ENCODE measurements at places on chromosomes 7 and 10.

GRCh38 chr7:66557214-66558200 is 71.2 kb upstream of the KCTD7 start:
- DNase-seq = peak; percentile 26

DNA sequence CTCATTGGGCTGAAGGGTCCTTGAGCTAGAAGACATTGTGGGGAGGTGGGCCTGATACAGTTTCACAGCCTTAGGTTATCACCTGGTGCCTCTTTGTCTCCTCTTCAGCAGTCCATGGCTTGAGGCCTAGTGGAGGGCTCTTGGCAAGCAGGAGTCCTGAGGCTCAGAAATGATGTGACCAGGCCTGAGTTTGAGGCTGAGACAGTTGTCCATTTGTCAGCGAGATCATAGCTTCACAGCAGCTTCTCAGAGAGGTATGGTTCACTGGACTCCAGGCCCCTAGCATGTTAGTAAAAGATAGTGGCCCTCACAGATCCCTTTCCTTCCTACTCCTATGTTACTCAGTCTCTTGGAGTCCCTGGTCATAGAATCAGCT is 19.1 kb downstream of the SUFU start:
- no peak for DNase-seq

DNA sequence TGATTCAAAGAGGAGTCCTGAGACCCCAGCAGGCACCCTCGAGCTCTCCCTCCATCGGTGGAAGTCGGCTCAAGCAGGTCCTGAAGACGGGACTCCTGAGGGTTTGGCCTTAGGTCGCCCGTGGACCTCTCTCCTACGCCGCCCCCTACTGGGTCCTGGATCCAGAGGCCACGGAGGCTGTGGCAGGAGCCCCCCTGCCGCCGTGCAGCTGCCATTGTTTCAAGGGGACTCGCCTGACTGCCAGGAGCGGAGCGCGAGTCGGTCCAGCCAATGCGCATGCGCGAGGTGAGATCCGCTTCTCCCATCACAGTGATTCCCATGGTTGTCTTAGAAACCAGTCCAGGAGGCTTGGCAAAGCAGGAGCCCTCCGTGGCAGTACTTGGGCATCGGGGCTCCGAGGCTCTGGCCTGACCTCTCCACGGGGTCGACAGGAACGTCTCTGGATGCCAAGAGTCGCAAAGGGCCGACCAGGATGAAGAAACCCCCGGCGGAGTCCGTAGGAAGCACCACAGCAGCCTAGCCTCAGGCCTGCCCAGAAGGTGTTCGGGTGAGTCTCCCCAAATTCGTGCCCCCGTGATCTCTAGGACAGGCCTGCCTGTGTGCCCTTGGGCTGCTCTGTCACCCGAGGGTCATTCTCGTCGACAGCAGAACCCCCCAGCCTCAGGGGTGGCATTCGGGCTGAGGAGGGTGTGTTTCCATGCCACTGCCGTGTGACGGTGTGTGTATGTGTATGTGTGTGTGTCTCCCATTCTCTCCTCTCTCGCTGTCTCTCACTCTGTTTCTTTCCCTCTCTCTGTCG is 322.3 kb downstream of the ZNF716 start:
- DNase-seq = no peak

DNA sequence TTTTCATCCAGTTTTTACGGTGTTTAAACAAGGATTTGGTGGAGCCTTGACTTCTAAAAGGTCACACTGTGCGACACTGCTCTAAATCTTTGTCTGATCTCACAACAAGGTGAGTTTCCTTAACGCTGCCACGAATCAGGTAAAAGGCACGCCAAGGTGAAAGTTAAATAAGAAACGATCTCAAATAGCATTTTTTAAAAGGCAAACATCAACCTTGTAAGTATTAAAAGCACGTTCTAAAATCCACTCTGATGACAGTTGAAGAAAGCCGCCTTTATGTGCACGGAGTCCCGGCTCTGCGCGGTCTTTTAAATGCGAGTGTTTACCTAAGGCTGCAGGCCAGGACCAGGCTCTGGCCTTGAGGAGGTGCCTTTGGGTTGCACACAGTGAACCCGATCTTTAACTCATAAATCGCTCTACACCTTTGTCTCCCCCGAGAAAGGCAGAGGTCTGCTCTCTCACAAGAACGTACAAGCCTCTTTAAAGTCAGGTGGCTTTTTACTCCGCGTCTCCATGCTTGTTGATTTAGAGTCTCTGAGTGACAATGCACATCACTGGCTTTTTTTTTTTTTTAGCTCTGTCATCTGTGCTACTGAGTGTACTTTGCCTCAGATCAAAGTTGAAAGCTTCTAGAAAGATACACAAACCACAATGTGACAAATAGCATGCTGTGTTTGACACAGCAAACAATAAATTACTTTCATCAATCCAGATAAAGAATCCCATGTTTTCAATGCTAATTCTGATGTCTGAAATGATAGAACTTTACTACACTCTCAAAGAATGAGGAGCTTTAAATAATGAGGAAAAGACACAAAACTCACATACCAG is 25.9 kb upstream of the RNF32 start:
- DNase-seq = no peak

GRCh38 chr7:54888067-54888733 is 129.2 kb upstream of the SEC61G start:
- no peak for DNase-seq

DNA sequence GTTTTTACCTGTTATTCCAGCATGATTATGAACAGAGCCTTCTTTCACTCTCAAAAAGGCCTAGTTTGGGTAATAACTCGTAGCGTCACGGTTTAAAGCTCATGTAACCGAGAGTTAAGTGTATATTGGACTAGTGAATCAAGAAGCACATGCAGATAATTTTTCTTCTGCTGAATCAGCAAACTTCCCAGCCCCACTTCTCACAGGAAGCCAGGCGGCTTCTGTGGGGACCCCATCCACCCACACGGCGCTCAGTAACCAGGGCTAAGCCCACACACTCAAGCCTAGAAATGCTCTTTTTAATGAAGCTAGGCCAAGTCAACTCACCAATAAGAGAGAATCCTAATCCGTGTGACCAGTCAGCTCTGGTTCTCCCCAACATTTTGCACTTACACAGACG is 191.2 kb upstream of the MGMT start:
- DNase-seq = no peak

- DNase-seq = no peak
Measured at GRCh38 chr10:118807512-118808305, 52.9 kb upstream of the CACUL1 start.

GRCh38 chr7:7051206-7051877 is 131.0 kb upstream of the C1GALT1 start:
- no peak for DNase-seq

GRCh38 chr7:1193593-1194424 is 33.8 kb upstream of the ZFAND2A start:
- DNase-seq = no peak

DNA sequence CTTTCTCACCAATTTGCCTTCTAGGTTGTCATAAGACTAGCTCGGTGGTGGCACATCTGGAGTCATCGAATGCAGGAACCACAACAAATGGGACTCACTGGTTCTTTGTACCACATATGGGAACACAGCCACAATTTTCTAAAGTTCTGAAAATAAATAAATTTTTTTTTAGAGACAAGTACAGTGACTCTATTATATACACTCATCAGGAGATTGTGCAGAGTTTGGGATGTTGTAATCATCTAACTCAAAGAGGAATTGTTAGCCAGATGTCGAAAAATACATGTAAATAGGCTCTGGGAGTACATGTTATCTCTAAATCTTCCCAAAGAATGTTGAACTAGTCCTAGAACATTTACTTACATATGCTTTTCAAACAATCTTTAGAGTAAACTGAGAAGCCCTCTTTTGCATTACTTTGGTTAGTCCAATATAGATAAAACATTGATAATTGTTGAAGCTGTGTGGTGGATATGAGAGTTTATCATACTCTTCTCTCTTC is 19.6 kb upstream of the SEPTIN7 start:
- no peak for DNase-seq

DNA sequence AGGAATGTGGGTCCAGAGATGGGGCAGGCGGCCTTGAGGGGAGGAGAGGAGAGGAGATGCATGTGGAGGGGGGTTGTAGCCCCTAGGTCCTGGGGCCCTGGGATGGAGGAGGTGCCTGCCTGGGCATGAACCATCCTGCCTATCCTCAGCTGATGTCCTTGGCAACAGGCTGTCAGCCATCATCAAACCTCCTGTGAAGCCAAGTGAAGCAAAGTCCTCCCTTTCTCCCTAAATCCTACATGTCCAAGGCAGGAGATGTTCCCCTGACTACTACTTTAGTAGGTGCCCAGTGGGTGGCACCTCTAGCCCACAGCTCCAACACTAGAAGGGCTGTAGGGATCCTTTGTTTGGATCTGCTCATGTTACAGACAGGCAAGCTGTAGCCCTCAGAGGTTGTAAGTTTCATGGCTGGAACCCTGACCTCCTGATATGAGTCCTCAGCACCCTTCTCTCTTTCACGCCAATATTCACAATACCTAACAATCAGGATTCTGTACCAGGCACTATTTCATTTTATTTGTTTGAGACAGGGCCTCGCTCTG is 66.6 kb upstream of the SYPL1 start:
- no peak for DNase-seq

DNA sequence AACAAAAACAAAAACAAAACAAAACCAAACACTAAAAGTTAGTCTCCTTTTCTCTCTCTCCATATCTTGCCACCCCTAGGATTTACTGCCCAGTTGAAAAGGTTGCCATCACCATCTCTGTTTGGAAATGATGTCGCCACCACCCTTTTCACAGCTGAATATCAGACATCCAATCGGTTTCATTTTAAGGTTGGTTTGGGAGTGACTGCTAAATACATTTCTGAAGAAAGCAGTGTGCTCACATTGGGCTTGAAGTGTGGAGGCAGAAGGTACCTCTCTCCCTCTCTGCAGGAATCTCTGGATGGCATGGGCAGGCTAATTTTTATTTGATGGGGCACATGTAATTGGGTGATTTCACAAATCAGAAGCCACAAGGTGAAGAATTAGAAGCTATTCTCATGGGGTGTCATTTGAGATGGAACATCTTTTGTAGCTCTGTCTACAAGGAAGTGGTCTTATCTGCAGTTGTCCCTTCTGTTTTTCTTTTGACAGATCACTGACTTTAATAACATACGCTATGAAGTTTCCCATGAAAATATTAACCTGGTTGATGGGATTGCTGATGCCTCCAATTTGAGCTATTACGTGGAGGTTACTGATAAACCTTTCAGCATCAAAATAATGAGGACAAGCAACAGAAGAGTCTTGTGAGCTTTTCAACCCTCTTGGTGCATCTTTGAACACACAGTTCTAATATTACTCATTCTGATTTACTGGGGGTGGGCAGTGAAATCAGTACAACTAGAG is 20.1 kb downstream of the MGAM2 start:
- no peak for DNase-seq

GRCh38 chr7:107076781-107077698 is 32.5 kb downstream of the PRKAR2B start:
- no peak for DNase-seq

- DNase-seq = no peak
Measured at GRCh38 chr7:137992104-137992549, 9.8 kb downstream of the CREB3L2 start.

DNA sequence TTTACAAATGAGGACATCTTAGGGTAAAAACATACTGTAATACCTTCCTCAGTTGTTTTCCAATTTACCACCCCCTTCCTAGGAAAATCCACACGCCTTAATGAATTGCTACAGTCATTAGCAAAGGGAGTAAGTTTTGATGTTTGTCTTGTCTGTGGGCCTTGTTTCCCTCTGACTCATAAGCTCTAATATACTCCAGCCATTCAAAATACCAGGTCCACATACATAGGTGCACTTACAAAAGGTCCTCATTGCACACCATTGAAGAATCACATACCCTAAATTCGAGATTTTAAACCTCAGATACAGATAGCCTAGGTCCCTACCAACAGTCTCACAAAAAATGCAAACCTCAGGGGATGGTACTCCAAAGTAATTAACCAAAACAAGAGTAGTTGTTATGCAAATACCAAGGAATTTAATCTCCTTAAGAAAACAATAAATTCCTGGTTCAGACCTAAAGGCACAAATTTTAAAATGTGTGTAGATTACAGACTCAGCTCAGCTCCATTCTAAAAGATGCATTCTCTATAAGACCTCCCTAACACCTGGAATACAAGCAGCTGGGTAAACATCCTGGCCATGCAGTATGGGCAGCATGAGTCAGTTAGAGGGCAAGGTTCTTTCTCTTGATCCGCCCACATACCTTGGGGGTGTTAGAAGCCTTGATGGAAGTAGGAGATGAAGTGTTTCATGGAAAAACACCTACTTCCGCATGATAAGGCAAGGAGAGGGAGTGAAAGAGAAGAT is 3.0 kb upstream of the LIPK start:
- no peak for DNase-seq

- no peak for DNase-seq
Measured at GRCh38 chr10:123597676-123598075, 68.5 kb upstream of the GPR26 start.

All from NK-92 treated with Interleukin-12 subunit alpha and Interleukin-12 subunit beta, amount 100 ng/mL, for 24 hours (cell line).